ENCODE measurements at places on chromosomes 3 and 15.

DNA sequence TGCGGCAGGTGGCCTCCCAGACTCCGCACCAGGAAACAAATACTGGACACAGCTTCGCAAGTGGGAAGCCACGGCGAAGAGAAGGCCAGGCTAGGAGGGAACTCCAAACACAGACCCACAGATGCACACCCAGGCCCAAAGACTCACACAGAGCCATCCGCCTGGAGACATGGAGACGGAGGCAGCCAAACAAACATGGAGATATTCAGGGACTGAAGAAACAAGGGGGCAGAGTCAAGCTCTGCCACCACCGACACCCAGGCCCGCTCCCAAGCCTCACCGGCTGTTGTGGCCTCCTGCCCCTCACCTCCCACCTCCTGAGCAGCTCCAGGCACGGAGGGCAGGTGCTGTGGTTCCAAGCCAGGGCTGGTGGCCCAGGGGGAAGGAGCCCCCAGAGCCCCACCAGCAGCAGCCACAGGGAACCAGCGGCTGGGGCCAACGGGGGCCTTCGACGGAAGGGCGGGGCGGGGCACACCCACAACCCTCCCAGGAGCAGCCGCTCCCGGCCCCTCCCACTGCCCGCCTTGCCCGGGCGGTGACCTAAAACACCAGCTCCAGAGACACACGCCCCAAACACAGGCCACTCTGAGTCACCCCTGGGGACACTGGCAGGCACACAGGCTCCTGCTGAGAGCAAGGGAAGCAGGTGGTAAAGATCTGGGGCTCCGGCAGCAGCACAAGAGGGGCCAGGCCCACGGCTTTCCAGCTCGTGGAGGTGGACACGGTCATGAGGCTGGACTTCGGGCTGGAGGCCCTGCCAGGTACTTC lies 31.9 kb downstream of the TNK2 start:
- DNase-seq, result no peak

DNA sequence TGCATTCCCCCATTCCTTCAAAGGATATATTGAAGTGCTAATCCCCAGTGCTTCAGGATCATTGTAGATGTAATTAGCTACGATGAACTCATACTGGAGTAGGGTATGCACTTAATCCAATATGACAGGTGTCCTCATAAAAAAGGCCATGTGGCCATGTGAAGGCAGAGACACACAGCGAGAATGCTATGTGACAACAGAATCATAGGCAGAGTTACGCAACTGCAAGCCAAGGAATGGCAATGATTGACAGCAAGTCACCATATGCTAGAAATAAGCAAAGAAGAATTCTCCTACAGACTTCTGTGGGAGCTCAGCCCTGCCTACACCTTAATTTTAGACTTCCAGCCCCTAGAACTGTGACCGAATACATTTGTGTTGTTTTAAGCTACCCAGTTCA lies 875.6 kb upstream of the ROBO1 start:
- no peak for DNase-seq

DNA sequence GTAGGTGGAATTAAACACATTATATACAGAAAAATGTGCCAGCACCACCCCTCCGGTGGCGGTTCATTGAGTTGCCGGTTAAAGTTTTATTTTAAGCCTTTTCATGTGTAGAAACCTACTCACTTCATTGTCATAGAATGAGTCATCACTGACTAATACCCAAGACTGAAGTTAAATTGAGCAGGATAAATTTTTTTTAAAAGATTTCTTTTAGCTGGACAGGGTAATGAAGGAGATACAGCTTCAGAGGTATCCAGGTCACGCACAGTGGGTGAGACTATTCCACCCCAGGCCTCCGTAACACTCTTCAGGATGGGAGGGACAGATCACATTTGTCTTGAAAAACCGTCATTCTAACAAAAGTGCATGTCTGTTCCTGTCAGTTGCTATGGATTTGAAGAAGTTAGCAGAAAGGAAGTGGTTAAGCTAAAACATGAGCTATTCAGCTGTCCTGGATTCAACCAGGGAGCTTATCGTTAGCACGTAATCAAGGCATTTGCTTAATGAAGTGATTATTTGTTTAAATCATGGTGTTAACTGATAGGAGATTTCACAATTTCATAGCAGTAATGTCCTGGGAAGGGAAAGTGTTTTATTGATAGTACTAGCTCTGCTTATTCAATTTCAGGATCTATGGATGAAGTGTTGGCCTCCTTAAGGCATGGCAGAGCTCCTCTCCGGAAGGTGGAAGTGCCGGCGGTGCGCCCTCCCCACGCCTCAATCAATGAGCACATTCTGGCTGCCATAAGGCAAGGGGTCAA lies 23.4 kb downstream of the WHAMM start:
- no peak for DNase-seq

- DNase-seq, result no peak
These were observed 161.2 kb downstream of the B3GALNT1 start for GRCh38 chr3:160943996-160944395.

- DNase-seq, result no peak
These were observed 210.0 kb downstream of the MAGI1 start for GRCh38 chr3:65828706-65829105.

DNA sequence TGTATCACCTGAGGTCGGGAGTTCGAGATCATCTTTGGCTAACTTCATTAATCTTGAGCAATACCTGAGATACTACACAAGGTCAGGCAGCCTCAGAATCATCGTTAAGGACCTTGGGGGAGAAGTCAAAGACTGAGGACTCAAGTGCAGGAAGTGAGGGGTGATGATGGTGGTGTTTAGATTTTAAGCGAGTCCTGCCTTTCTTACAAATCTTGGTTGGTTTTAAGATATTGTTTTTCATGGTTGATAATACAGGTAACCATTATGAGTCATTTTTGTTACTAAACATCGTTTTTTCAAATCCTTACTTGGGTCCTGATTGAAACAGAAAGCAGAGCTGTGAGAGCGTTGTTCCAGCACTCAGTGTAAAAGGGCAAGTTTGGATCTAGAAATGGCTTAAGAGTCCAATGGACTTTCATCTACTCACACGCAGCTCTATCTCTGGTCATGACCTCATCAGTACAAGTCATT lies 4.1 kb downstream of the RASGRP1 start:
- DNase-seq, result no peak

DNA sequence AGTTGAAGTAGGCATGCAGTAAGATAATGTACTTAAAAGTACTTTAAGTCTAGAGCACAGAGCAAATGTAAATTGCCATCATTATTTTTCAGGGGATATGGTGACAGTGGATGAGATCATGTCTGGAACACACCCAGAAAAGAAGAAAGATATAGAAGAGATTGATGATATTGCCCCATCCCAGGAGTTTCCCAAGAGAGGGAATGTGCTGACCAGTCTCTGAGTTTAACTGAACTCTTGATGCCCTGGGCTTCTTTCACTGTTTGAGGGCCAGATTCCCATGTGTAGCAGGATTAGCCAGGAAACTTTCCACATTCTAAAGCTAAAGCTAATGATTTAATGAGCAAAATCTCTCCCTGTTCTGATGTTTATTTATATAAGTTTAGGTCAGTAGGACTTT lies 366.8 kb upstream of the UMPS start:
- no peak for DNase-seq

DNA sequence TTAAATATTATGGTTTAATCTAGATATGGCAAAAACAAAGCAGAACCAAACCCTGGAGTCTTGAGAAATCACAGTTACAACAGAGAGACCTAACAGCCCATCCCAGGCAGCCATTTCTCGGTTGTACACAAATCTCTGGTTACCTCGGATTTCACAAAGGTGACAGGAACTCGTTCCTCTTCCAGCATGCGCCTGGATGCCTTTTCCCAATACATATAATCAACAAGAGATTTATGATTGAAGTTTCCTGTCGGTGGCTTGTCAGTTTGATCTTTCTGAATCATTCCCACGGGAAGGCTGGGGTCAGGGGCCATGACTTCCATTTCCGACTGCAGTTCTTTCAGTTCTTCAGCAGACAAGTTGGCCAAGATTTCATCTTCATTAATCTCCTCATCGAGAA lies 445 bp downstream of the LMOD3 start:
- DNase-seq, result no peak

- no peak for DNase-seq
These were observed 153.4 kb upstream of the THRB start for GRCh38 chr3:24648063-24648462.

DNA sequence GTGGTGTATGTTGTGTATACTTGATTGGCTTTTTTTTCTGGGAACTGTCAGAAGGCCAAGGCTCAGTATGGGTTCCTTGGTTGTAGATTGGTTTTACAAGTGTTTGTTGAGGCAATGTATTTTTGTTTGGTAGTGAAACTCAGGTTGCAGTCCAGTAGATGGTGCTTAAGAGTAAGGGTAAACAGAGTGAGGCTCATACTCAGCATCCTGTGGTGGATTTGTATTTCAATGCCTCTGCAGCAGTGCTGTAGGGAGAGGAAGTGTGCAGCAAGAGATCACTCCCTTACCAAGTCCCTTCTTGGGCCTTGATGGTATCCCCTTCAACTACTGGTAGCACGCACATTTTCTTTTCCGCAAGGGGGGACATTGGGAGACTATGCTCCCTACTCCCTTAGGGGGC lies 428.5 kb upstream of the CNTN3 start:
- no peak for DNase-seq
